Activated CD8-positive, alpha-beta T cell treated with anti-CD3 and anti-CD28 coated beads, Interleukin-2, amount 10 ng/mL, durations not matched to agents 7 days and 5 days (primary cell): ENCODE measurements at places on chromosomes 6 and 20.
A peak's percentile ranks its signal among the peaks of the same experiment; 100 is the strongest.

DNA sequence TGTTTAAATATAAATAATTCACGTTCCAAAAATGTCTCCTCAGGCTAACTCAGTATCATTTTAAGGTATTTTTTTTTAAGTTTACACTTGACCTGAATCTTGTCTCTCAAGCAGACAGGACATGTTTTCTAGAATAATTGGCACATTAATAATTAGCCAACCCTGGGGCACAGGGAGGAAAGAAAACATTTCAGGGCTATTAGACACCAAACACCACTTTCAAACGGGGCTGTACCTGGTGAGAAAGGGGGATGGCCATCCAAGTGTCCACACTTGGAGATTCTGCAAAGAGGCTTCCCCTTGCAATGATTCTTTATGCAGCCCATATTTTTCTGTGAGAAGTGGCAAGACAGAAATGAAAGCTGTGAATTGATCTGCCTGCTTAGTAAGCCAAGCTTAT lies 560.8 kb downstream of the CD109 start:
- no peak for DNase-seq

GRCh38 chr20:1465470-1466210 lies 1.0 kb downstream of the NSFL1C start:
- DNase-seq = no peak

GRCh38 chr6:6201200-6201599 lies 119.3 kb downstream of the F13A1 start:
- no peak for DNase-seq

DNA sequence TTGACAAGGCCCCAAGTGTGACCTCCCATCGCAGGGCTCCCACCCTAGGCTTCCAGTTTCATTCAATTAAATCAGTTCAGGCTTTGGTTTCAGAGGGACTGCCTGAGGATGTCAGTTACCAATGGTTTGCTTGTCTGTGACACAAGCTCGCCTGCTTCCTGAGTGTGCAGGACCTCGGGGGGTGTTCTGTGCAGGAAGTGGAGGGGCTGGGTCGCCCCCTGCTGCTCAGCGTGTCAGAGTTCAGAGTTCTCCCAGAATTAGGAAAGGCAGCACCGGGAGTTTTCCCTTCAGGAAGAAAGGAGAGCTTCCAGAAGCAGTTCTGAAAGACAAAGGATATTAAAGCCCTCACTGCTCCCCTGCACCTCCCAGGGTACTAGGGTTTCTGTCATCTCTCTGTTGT lies 50.8 kb upstream of the TGM3 start:
- DNase-seq = no peak

DNA sequence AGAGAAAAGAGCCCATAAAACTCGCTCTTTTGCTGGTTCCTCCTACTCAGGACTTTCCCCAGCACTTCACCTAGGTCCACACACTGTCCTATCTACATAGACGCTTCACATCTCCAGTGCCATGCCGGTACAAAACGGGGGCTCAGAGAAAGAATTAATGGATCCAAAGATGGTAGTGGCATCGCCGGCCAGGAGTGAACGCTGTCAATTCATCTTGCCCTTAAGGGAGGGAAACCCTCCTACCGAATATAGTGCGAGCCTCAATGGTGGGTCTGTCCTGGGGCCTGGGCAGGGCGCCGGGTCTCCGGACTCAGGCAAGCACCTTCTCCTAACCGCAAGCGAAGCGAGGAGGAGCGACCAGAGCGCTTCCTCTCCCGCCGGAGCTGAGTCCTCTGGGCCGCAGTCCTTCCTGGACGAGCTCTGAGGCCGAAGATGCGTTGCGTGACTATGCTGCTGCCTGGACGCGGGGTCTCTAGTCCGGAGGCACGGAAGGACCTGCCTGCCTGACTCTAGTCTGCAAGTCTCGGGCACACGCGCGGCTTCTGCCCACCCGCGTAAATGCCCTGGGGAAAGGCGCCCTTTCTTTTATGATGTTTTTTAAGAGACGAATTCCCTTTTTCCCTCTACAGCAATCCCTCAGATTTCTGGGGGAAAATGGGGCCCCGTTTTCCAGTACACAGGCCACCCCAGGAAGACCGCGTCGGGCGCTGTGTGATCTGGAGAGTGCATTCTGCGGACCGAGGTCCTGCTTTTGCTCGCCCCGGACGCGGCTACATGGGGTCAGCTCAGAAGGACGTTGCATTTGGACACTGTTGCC lies 100.1 kb upstream of the PRDM1 start:
- no peak for DNase-seq

DNA sequence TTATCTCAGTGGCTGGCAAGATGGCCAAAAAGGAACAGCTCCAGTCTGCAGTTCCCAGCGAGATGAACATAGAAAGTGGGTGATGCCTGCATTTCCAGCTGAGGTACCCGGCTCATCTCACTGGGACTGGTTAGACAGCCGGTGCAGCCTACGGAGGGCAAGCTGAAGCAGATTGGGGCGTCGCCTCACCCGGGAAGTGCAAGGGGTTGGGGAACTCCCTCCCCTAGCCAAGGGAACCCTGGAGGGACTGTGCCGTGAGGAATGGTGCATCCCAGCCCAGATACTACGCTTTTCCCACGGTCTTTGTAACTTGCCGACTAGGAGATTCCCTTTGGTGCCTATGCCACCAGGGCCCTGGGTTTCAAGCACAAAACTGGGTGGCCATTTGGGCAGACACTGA lies 324.7 kb downstream of the GJA1 start:
- no peak for DNase-seq

- DNase-seq = no peak
These were observed 146.6 kb downstream of the RNF144B start for GRCh38 chr6:18533793-18534192.

- no peak for DNase-seq
These were observed 13.3 kb downstream of the MAFB start for GRCh38 chr20:40675599-40676221.

DNA sequence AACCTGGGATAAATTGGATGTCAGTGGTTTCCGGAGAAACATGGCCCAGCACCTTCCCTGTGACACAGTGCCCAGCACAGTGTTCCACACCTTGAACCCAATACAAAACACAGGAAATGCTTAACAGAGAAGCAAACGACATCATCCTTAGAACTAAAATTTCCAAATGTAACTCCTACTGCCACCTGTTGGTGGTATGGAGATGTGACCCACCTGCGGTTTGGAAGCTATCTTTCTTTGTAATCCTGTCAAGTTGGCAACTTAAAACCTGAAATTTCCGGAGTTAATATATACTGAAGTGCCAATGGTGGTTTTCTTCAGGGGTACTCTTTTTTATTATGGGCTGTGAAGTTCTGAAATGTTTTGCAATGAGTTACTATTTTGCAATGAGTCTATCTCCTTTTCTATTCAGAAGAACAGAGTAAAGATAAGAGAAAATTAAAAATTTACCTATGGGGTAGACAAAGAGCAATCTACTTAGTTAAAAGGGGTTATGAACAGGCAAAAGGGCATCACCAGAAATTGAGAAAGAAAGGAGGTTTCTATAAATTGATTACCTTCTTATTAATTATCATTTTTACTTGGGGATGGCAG lies 658.8 kb downstream of the PTPRT start:
- no peak for DNase-seq

DNA sequence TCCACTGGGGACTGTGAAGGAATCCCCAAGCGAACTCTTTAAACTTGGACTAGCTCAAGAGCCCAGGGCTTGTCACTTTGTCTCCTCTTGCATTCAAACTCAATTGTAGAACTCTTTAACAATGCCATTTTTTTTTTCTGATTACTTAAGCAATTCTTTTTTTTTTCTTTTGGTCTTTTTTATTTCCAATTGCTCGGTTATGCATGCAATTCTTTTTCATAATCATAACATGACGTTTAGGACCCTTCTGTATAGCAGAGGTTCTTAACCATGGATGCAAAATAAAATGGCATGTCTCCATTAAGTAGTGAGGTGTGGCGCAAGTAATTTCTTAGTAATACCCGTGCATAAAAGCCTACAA lies 466 bp upstream of the BFSP1 start:
- no peak for DNase-seq

- DNase-seq = no peak
These were observed 223.0 kb downstream of the NFATC2 start for GRCh38 chr20:51319522-51319921.

DNA sequence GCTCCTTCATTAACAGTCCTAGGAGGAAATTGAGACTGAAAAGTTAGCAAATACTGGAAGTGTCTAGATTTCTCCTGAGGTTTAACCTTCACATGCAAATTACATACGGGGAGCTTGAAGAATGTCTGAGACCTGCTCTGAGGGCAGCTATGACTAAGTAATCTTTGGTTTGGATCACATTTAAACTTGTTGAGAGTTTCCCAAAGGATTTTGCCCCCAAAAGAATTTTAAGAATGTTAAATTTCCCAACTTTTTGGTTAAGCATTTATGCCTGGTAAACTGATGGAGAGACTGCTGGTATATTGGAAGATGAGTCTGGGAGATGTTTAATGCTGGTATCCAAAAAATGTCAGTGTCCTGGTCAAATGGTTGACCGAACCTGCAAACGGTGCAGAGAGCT lies 97.0 kb downstream of the RREB1 start:
- DNase-seq = no peak

- DNase-seq = no peak
These were observed 130.3 kb downstream of the FIG4 start for GRCh38 chr6:109821428-109821827.

DNA sequence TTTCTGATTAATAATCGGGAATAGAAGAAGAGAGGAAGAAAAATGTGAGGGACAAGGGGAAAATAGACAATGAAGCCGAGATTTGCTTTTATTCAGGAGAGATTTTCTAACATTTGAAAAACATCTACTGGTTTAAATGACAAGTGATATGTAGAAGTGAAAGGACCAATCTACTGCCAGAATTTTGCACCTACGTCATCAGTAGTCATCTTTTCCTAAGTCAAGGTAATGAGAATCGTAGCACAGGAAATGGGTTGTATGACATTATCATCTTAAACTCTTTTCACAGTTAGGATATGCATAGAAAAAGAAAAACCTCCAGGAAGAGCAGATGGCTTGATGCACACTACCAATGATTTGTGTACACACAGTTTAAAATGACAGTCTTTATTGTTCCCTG lies 45.3 kb upstream of the RAB32 start:
- no peak for DNase-seq

DNA sequence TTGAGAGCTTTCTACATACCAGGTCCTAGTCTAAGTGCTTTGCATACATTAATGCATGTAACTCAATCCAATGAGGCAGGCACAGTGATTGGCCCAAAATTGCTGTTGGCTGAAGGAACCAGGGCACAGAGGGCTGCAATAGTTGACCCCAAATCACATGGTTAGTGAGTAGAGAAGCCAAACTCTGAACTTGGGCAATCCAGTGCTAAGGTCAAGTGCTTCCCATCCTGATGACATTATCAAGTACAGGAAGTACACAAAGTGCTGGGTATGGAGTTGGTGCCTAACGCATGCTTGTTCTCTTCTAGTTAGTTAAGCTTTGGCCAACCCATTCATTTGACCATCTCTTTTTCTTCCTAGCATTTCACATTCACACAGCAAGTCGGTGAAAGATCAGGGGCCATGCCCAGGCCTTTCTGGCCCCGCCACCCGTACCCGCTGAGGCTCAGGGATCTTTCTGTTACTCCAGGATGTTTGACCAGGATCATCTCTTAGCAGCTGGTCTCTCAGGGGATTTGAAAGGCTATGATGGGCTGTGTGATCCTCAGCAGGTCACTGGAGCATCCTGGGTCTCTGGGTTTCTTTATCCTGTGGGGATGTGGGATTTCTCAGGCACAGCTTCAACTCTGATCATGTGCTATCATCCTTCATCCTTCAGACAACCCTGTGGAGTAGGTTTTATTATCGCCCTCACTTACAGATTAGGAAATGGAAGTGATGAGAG lies 7.0 kb downstream of the KCNB1 start:
- no peak for DNase-seq

- DNase-seq = no peak
These were observed 154.3 kb downstream of the IPCEF1 start for GRCh38 chr6:154202339-154202738.

- DNase-seq = peak; percentile 56
These were observed 15.8 kb downstream of the AARS2 start for GRCh38 chr6:44297063-44298038.

DNA sequence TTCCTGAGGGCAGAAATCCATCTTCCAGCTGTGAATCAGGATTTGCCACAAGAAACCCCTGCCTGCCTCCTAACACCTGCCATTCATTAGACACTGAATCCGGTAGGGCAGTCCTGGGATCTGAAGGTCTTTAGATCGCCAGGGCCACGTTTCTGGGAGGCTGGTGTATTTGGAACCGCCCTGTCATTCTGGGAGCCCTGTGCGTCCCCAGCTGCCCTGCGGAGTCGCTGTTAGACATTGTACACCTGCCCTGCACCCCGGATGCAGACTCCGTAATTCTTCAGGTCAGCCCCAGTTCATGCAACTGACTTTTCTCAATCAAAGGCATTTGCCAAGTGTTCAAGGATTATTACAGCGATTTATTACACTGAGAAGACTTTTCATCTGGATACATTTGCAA lies 193.2 kb downstream of the TBC1D7 start:
- DNase-seq = no peak

DNA sequence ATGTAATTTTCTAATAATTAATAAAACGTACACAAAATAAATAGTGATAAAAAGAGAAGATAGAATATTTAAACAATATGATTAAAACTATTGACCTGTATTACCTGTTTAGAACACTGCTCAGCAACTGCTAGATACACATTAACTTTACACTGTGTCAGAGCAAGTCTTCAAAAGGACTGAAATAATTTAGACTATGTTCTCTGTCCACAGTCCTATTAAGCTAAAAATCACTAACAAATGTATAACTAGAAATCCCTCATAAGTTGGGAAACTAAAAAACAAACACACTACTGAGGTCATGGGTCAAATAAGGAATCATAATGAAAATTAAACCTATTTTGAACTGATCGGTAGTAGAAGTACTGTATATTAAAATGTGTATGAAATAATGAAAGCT lies 181.7 kb downstream of the QKI start:
- no peak for DNase-seq

- DNase-seq = no peak
These were observed 17.1 kb downstream of the GSTA2 start for GRCh38 chr6:52746213-52746612.

- DNase-seq = no peak
These were observed 35.6 kb upstream of the TRAM2 start for GRCh38 chr6:52612336-52613054.

DNA sequence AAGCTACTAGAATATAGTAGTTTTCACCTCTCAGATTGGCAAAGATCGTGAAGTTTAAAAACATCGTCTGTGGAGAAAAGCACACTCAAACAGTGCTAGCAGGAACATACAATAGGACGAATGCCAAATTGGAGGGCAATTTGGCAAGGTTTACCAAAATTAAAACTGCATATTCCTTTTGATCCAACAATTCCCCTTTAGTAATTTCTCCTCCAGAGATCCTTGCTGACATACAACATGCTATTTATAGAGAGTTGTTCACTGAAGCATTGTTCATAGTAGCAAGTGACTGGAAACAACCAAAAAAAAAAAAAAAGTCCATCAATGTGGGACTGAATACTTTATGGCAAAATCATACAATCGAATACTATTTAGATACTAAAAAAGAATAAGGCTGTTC lies 202.2 kb downstream of the ATXN1 start:
- DNase-seq = no peak

GRCh38 chr6:92292067-92292466 lies 1127.3 kb downstream of the EPHA7 start:
- no peak for DNase-seq

- DNase-seq = no peak
These were observed 1.4 kb downstream of the SPO11 start for GRCh38 chr20:57330998-57331397.
